ENCODE measurements at places on chromosomes 16 and 17.
A peak's percentile ranks its signal among the peaks of the same experiment; 100 is the strongest.

DNA sequence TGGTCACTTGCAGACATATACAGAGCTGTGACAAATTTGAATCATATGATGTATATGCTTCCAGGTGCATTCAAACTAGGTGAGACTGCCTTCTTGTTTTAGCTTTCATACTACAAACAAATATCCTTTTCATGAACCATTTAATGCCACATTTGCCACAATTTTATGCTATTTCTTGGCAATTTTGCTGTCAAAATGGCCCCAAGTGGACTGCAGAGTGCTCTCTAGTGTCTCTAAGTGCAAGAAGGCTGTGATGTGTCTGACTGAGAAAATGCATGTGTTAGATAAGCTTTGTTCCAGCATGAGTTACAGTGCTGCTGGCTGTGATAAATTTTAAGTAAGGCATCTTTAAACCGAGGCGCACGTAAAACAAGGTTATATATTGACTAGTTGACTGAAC, 38.3 kb downstream of the CDH13 start:
- no peak for DNase-seq

- DNase-seq = no peak
These were observed 71.8 kb downstream of the IRF8 start for GRCh38 chr16:85970738-85971137.

GRCh38 chr17:81394377-81394920, 808 bp upstream of the BAHCC1 start:
- DNase-seq = no peak

DNA sequence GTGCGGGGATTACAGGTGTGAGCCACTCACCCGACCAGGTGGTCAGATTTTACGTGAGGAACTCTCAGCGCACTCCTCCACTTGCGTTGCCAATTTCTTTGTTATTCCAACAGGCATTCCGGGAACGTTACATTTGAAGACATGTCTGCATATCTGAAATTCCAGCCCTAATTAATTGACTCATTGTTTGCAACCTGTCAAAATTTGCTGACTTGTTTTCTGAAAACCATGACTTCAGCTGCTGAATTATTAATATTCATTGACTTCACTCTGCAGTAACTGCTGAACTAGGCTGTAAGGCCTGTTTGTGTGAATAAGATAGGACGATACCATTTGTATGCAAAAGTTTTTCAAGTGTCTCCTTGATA, 16.6 kb downstream of the G6PC1 start:
- no peak for DNase-seq

DNA sequence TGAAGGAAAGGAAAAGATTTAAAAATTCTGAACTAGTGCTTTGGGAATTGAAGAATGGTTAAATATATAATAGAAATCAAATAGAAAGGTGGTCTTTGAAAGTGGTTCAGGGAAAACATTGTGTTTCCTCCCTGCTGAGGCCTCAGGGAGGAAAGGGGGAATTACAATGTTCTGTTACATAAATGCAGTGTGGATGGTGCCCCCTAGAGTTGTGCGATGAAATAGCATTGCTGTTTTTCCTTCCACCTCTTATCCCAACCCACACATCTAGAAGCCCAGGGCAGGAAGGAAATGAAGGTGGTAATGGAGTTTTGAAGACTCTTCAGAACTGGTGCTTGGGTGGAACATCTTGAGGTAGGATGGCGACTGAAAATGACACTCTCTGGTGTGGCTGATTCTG, 6.4 kb upstream of the TOX3 start:
- no peak for DNase-seq

GRCh38 chr17:81436294-81436849, 41.1 kb downstream of the BAHCC1 start:
- DNase-seq = no peak

DNA sequence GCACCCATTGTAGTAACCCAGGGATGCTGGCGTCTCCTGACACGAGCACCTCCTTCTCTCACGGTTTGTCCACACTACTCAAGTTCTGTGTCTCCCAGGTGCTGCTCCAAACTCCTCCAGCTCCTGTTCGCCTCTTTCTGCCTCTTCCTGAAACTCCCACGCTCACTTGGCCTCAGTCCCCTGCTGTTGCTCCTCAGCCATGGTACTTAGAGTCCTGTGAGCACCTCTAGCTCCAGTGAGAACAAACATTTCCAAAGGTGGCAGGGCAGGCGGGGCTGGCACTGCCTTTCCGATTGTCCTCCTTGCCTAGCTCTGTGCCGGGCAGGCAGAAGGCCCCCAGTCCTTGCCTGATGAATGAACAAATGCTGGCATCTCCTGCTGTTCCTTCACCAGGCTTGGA, 146.1 kb downstream of the SDK2 start:
- DNase-seq = no peak

GRCh38 chr16:60295451-60295850, 1561.3 kb upstream of the GOT2 start:
- DNase-seq = no peak

DNA sequence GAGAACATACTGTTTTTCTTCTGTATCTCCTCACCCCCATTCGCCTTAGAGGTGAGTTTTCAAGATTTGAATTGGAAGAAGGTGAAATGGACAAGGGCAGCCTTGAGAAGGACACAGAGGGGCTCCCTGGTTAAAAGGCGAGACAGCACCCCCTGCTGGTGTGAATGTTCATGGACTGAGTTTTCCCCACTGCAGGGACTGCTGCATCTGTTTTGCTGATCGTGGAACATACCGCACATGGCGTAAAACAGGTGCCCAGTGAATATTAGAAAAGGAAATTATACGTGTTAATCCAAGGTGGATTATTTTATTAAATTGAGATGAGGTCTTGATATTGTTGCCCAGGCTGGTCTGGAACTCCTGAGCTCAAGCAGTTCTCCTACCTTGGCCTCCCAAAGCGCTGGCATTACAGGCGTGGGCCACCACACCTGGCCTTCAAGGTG, 54.5 kb downstream of the NDE1 start:
- DNase-seq = peak; percentile 82

- no peak for DNase-seq
These were observed 1.7 kb upstream of the IL17C start for GRCh38 chr16:88636488-88637265.

GRCh38 chr17:11705111-11705510, 106.8 kb downstream of the DNAH9 start:
- no peak for DNase-seq

DNA sequence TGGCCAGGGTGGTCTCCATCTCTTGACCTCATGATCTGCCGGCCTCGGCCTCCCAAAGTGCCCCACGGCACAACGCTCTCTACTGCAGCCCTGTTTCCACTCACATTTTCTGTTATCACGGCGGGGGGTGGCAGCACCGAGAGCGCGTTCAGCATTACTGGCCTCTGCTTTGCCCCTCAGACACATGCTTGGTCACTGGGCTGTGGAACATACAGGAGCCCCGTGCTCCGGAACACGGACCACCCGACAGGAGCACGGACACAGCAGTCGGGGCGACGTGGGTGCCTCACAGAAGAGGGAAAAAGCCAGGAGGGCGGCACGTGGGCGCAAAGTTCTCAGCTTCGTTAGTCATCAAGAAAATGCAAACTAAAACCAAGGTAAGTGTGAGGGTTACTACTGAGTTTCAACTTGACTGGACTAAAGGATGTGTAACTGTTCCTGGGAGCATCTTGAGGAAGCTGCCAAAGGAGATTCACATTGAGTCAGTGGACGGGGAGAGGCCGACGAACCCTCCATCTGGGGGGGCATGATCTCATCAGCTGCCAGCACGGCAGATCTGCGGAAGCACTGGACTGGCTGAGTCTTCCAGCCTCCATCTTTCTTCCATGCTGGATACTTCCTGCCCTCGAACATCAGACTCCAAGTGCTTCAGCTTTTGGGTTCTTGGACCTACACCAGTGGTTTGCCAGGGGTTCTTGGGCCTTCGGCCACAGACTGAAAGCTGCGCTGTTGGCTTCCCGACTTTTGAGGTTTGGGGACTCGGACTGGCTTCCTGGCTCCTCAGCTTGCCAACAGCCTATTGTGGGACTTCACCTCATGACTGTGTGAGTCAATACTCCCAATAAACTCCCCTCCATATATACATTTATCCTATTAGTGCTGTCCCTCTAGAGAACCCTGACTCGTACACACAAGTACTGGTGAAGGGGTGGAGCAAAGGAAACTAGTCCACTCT, 106.8 kb downstream of the ZNF778 start:
- no peak for DNase-seq

- DNase-seq = no peak
These were observed 15.9 kb downstream of the SHISA6 start for GRCh38 chr17:11256877-11257276.

DNA sequence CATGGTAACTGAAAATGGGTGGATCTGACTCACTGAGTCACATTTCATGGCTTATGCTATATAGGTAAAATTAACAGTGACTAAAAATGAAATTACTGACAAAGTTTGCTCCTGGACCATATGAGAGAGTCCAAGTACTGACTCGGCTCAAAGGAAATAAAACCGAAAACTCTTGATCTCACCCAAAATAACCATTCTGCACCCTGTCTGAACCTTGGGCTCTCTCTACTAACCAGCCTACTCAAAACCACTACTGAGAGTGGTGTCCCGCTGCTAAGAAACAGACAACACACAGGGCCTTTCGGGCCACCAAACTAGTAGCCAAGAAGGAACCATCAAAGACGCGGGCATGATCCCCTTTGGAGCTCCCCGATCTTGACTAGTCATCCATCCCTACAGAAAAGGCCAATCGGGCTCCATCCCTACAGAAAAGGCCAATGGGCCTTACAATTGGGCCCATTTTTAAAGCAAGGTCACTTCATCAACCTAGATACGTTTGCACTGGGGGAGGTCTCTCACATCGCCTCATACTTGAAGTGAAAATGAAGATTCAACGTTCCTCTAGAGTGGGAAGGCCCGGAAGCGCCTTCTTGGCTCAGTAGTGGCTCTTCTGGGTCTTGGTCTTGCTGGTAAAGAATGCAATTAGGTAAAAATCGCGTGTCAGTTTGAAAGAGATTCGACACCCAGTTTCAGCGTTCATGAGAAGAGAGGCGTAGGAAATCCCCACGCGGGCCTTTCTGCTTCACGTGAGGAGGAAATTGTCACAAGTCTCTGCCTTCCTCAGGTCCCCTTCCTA, 720 bp upstream of the ZPBP2 start:
- DNase-seq = peak; percentile 60

DNA sequence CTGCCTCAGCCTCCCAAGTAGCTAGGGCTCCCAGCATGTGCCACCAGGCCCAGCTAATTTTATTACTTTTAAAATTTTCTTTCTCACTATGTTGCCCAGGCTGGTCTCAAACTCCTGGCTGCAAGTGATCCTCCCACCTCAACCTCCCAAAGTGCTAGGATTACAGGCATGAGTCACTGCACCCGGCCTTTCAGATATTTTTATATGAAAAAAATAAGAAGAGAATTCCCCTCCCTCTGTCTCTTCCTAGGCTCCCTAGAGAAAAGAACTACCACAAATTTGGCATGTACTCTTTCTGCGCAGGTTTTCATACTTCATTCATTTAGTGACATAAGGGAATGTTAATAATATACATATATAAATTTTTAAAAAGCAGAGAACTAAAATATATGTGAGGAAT, 21.7 kb upstream of the SMURF2 start:
- DNase-seq = no peak

GRCh38 chr17:27578718-27579085, 52.3 kb upstream of the LGALS9 start:
- DNase-seq = peak; percentile 28

GRCh38 chr17:76137001-76137350, 4.1 kb downstream of the FOXJ1 start:
- no peak for DNase-seq

- no peak for DNase-seq
These were observed 4.0 kb upstream of the DLX3 start for GRCh38 chr17:49998836-49999511.

GRCh38 chr17:4815043-4815675, 8.2 kb downstream of the PLD2 start:
- DNase-seq = no peak

DNA sequence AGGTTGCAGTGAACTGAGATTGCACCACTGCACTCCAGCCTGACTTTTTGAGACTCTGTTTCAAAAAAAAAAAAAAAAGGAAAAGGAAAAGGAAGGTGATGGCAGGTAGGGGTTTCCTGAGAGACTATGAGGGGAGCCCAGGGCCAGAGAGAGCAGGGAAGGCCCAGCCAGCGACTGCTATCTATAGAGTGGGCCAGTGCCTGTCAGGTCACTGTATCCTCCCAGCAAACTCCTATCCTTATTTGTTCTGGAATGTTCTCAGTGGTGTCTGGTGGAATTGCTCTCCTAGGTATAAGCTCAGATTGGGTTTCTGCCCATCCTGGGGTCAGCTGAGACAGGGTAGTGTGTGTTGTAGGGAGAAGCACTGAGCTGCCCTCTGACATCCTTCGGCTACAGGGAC, 14.9 kb upstream of the TMEM11 start:
- no peak for DNase-seq

- DNase-seq = no peak
These were observed 10.0 kb downstream of the LITAFD start for GRCh38 chr16:8892101-8892575.

DNA sequence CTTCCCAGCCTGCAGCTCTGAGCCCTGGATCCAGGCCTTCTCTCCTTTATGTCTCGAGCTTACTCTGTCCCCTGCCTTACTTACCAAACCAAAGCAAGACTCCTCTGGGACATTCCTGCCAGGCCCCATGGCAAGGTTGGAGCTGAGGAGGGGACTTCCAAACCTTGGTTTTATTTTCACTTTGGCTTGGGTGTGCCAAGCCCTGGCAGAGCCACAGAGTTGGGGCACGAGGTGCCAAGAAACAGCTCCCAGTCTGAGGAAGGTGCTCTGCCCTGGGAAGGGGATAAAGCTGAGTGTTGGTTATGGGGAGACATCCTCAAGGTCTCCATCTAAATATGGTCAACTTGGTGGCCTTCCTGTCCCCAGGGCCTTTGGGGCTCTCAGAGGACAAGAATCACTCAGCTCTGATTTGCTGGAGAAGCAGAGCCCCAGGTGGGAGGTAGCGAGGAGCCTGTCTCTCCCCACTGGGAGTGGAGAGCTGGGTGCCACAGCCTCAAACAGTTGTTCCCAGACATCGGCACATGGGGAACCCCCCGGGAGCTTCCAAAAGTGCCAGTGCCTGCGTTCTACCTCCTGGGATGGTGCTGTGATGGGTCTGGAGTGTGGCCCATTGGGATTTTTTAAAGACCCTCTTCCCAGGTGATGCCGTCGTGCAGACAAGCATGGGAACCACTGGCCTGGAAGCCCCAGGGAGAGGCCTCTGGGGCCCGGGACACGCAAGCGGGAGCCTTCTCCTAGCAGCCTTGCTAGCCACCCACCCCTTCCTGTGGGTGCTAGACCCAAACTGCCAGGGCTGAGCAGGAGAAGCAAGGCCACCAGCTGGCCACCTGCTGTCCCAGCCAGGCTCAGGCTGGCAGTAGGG, 10.3 kb downstream of the NLRC5 start:
- DNase-seq = peak; percentile 36

DNA sequence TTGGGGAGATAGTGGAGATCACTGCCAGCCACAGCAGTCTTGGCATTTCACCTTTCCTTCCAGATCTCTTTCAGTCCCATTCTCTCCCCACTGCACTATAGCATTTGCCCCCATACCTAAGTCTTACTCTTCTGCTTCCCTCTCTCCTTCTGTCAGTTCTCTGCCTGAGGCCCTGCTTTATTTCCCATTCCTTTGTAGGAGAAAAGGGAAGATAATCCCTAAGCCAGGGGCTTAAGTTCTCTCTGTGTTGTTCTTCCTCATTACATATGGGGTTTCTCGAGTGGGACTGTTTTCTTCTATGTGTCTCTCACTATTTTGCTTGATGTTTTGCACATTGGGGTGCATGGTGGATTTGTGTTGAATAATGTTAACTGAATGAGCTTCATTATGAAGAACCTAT, 6.4 kb downstream of the KDM6B start:
- DNase-seq = no peak

GRCh38 chr16:81489547-81490267, 45.1 kb downstream of the CMIP start:
- no peak for DNase-seq
